ENCODE measurements at places on chromosomes 7 and 10.

DNA sequence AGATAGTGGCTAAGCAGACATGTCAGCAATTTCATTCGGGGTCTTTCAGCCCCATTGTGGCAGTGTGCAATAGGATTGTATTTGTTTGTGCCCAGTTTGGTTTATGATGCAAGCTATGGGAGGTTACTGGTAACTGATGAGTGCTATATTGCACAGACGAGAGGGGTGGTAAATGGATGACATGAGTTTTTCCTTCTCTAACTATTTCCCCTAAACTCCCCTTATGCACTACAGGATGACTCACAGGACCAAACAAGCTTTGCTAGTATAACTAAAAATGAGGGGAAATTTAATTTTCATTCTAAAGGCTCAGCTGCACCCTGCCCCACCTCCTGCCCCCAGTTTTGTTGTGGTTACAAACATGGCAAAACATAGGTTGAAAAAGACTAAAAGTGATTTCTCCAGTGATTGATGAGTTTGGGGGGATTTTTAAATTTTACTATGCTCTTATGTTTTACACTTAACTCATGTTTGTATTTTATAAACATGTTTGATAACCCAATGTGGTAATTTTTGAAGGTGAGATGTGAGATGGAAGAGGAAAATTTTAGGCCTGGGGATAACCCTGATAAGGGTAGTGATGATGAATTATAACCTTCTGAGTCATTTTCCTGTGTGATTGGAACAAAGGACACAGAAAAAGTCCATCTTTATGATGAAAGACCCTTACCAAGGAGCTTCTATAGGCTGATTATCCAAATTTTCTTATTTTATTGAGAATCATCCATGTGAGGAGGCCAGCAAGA is 60.8 kb upstream of the NAMPT start:
- DNase-seq, result no peak

- DNase-seq, result no peak
These were observed 120.0 kb downstream of the ATXN7L1 start for GRCh38 chr7:105756367-105756766.

- peak; percentile 77 for DNase-seq
These were observed 65.4 kb upstream of the STEAP1B start for GRCh38 chr7:22565315-22565811.

GRCh38 chr7:126443951-126444350 is 808.8 kb downstream of the GRM8 start:
- no peak for DNase-seq

DNA sequence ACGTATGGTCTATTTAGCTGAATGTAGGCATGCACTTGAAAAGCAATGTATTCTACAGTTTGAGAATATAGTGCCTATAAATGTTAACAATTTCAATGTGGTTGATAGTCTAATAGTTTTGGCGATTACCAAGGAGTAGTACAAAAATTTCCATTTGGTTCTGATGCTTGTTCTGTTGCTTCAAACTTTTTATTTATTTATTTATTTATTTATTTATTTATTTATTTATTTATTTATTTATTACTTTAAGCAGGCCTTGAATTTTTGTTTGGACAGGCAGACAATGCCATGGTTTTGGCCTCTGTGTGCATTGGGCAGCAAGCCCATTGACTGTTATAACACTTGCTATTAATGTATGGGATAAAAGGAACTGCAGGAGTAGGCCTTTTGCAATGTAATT is 36.5 kb upstream of the MALRD1 start:
- DNase-seq, result no peak

DNA sequence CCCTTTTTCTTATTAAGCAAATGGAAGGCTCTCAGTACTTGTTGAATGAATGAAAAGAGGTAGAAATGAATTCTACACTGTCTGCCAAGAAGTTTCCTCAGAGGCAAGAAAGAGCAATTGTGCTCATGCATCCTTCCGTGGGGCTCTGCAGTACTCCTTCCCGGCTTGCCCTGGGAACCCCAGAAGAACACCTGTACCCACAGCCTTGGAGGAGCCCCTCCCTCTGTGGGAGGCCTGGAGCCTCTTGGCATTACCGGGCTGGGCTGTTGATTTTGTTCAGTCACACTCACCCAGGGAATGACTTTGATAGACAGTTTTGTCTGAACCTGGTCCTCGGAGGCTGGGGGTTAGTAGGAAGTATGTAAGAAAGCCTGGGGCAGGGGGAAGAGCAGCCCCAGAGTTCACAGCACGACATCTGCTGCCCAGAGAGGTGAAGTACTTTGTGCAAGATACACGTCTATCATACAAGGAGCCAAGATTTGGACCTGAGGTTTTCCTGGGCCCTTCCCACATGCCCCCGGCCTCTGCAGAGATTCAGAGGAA is 134.8 kb upstream of the GDF10 start:
- DNase-seq, result no peak

DNA sequence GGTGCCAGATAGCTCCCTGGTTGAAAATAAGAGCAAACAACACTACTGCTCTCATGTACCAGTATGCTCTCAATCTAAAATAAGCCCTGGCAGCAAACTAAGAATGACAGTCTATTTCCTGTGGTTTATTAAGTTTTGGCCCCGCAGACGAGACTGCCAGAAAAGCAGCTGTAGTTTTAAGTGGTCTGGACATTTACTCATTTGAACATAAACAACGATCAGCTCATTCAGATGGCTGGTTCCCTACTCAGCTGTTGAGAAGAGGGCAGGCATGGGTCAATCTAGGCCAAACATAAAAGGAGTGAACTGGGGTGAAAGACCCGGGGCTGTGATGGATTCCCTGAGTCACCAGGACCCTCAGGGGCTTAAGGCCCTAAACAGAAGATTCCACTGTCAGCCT is 4.5 kb downstream of the TRIL start:
- peak; percentile 90 for DNase-seq

- no peak for DNase-seq
These were observed 4.5 kb upstream of the GPRIN2 start for GRCh38 chr10:46560952-46561351.

GRCh38 chr7:117164620-117165019 is 158.2 kb downstream of the WNT2 start:
- DNase-seq, result no peak

DNA sequence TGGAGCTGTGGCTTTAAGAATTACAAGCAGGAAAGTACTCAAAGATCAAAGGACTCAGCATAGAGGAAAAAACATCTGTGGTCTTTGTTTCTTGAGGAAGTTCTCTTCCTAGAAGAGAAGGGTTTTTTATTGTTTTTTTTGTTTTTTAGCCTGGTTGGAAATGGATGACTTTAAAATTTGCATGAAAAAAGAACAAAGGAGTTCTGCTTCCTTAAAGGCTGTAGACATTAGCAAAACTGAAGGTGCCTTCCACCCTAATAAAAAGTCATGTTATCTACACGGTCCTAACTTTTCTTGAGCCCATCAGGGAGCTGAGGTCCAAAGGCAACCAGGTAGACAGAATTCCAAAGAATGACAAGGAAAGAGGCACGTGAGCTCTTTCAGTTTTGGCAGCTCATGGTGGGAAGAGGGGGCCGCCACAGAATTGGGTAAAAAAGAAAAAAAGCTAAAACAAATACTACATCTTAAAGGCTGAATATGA is 356.6 kb downstream of the SH2D4B start:
- no peak for DNase-seq

DNA sequence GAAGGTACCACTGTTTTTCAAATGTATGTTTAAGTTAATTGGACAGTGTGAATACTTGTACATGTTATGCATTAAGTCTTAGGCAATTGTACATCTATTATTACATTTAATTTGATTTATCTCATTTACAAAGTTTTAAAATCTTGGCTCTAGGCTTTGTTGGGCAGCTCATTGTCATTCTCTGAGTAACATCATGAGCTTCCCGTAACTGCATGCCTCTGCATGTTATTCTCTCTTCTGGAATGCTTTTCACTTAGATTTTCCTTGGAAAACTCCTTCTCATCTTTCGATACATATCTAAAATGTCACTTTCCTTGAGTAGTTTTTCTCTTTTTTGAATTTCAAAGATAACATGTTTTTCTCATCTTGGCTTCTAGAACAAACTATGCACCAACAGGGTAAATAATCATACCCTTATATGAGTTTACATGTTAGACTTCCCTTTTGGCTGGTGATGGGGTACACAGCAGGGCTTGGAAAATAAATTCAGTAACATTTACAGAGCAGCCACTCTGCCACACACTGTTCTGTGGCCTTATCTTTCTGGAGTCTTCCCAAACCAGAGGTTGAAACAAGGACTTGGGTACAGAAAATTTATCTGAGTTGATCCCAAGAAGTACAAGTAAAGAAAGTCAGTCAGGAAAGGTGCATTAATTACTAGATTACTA is 42.2 kb upstream of the A1CF start:
- no peak for DNase-seq

GRCh38 chr10:133286366-133286765 is 9.7 kb upstream of the ADAM8 start:
- no peak for DNase-seq

DNA sequence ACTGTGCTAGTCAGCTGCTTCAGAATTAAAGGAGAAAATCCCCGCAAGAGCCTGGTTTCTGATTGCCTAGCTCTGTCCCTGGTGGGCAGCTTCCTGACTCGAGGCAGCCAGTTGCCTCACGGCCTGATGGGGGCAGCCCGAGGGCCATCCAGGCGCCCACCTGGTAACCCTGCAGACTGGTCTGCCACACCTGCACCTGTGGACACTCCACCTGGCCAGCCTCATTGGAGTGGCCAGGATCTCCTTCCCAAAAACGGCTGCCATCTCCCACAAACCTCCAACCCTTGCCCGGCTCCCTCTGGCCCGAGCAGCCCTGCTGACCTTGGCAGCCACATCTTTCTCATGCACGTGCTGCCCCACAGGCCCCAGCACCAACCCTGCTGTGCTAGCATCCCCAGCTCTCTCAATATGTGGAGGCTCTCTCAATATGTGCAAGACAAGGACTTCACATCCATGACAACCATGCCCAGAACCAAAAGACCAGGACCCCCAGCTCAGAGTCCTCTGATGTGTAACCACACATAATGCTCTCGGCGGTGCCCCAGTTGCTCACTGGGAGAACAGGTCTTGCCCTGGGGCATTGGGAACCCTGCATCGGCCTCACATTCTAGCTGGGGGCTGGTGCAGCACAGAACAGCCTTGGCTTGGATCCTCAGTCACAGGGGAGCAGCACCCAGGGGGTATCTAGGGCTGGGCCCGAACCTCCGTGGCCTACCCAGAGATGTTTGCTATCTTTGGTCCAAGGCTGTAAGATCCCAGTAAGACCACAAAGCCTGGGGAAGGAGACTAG is 14.6 kb downstream of the DRGX start:
- no peak for DNase-seq

DNA sequence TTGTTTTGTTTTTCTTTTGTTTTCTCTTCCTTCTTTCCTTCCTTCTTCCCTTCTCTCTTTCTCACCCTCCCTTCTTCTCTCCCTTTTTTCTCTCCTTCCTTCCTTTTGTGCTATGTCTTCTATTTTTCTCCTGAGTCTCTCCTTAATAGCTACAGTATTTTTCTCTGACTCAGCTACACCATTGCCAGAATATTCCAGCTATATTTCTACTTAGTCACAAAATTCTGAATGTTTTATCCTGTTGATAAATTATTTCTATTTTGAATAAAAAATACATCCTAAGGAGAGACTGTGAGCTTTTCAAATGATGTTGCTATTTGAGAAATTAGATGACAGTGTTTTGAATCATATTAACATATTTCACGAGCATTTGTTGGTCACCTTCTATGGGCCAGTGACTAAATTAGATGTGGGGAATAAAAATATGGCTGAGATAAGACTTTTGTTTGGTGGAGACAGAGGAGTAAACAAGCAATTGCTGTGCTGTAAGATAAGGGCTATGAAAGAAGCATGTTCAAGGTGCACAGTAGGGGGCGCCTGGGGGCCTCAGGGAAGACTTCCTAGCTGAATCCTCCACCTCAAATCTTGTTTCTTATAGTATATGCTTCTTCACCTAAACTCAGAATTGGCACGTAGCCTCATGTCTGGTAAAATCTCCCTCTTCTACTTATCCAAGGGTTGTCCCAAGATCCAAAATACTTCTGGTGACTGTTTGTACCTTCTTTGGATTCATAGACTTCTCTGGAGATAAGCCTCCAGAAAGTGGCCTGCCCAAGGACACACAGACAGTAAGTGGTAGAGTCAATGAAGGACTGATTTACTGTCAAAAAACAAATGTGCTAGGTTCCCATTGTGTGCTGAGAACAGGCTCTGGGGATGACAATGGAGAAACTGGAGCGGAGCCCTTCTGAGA is 115.5 kb upstream of the CREB5 start:
- DNase-seq, result peak; percentile 51

GRCh38 chr7:102119213-102119651 is 167.4 kb upstream of the SH2B2 start:
- DNase-seq, result no peak

GRCh38 chr10:61390851-61391250 is 62.3 kb downstream of the TMEM26 start:
- no peak for DNase-seq

GRCh38 chr10:33657154-33657908 is 322.9 kb upstream of the NRP1 start:
- no peak for DNase-seq

GRCh38 chr7:131338173-131338572 is 10.5 kb downstream of the MKLN1 start:
- no peak for DNase-seq

GRCh38 chr7:88167223-88167622 is 52.6 kb downstream of the SRI start:
- DNase-seq, result no peak

DNA sequence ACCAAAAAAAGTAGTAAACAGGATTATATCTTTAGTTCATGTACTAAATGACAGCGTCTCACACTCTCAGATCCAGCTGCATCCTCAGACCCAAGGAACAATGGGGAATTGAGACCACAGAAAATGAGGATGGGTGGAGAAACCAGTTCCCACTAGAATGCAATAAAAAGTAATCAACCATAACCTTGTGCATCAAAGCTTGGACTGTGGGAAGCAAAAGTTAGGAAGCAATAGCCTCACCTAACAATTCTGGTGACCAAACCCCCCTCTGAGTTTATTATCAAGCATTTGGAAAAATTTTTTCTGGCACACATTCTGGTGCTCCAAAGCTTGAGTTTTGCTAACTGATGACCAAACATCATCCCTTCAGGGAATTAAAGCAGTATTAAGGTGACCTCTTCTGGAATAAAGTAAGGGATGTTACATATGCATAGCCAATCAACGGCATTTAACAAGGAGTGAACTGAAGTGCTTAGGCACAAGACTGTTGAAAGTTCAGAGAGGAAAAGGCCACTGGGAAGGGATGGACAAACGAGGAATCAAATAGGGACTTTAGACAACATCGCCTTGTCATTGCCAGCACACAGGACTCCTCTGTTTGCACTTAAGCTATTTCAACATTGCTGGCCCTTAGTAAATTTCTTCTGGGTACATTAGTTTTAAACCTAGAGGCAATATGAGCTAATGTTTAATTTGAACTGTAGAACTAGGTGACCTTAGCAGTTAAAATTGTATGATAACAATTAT is 1.2 kb upstream of the MAT1A start:
- no peak for DNase-seq

DNA sequence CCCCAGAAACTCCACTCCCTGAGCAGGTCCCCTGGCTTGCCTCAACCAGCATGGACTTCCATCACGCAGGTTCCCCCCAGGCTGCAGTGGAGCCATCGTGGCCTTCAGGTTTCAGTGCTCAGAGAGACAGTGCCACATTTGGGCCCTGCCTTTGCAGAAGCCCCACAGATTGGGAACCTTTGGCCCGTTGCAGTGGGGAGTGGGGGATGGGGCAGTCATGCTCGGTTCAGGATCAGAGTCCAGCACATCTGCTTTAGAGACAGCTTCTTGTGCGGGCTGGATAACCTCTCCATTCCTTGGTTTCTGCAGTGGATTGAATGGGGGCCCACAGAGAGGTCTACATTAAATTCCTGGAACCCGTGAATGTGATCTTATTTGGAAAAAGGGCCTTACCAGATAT is 183.9 kb downstream of the EBF3 start:
- DNase-seq, result no peak
